Sigmoid colon (tissue), 7 donors: ENCODE measurements at places on chromosomes 5 and 9. TPM values are rescaled to one million over a fixed set of nuclear protein-coding genes. Genes with fewer than 3 reads are reported as not detected.

The LECT2 gene
- not detected for polyA plus RNA-seq

The PIP5K1B gene
- 59.5 TPM for polyA plus RNA-seq

The PFN3 gene
- polyA plus RNA-seq = not detected

The P4HA2 gene
- 12.5 TPM for polyA plus RNA-seq

The MOB3B gene
- 16.1 TPM for polyA plus RNA-seq

The PLAC8L1 gene
- polyA plus RNA-seq = not detected

The C9orf153 gene
- not detected for polyA plus RNA-seq

The ITGA2 gene
- 4.9 TPM for polyA plus RNA-seq

The NEK6 gene
- polyA plus RNA-seq = 24.7 TPM

The NEURL1B gene
- 29.6 TPM for polyA plus RNA-seq

DNA sequence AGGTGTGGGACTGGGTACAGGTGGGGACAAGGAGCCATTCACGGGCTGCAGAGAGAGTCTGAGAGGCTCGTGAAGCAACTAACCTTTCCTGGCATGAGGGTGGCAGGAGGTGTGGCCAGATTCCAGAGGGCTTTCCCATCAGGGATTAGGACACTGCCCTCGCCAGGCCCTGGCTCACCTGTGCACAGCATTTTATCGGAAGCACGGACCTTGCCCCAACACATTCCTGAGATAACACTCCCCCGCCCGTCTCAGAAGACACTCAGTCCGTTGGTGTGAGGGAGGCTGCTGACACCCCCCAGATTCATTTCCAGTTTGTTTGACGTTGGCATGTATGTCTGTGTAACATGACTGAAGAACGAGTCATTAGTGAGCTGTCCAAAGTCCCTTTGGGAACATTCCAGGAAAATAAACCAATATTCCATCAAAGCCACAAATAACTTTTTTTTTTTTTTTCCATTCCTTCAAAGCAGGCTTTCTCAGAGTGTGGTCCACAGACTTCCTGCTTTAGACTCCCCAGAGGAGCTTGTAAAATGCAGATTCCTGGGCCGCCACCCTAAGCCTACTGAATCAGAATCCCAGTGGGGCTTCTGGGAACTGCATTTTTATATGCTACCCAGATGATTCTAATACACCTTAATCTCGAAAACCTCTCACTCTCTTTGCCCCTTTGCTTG, 23.4 kb downstream of the WWC1 start:
- DNase-seq = no peak

DNA sequence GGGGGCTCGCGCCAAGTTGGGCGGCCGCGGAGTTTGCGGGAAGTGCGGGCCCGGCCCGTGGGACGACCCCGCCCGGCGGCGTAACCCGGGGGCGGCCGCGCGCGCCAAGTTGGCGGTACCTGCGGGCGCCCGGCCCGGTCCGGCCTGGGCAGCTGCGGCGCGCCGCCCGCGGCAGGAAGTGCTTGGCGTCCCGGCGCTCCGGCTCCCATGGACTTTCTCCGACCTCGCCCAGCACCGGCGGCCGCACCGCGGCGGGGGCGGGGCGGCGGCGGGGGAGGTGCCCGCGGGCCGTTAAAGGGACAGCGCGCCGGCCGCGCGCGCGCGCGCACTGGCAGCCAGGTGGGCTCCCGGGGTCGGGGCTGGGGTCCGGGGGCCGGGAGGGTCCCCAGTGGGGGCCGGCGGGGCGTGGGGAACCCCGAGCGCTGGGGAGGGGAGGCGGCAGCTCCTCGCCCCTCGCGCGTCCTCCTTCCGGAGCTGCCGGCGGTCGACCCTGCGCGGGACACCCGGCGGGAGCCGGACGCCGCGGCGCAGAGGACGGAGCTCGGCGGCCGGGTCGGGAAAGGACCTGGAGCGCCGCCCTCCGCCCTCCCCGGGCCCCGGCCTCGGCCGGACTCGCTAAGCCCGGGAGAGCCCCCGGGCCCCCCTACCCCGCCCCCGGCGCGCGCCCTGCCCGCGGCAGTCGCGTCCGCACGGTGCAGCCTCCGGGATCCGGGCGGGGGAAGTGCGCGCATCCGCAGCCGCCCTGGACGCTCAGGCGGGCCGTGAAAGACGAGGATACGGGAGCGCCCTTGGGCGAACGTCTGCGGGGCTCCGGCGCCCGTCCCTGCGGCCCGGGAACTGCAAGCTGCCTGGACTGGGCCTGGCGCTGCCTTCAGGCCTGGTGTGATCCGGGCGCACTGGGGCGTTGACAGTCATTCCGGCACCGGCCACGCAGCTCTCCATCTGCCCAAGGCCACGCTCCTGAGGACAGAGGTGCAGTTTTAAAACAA, at the start of gene NACC2:
Gene NACC2, minus strand, starts transcription at position 220 of the 989 bp plus-strand sequence. CDS start 44,768 bp downstream, outside the sequence.
- no peak for DNase-seq

- DNase-seq = no peak
These were observed 259.2 kb upstream of the RGMB start for GRCh38 chr5:98514215-98514614.

- DNase-seq = no peak
These were observed 105.2 kb downstream of the DPYSL3 start for GRCh38 chr5:147404706-147405105.

DNA sequence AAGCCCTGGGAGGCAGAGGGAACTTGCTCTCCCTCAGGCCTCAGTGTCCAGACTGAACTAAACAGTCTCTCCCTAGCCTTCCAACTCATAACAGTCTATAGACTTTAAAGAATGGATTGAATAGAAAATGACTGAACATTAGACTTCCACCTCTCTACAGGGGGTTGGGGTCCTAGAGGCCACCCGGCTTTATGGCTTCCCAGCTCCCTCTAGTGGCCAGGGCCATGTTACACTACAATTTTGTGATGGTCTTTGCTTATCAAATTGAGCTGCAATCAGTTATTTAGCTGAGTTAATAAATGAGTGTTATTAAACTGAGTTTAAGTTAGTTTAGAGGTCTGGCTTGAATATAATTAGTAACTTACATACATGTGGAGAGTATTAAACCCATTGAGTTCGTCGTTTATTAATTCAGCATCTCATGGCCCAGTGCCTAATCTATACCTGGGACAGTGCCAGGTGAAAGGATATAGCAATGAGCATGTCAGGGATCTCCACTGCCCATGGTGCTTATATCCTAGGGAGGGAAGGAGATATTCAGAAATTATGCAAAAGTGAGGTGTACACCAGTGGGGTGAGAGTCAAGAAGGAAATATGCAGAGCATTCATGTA, 105.2 kb downstream of the SH3TC2 start:
- no peak for DNase-seq

DNA sequence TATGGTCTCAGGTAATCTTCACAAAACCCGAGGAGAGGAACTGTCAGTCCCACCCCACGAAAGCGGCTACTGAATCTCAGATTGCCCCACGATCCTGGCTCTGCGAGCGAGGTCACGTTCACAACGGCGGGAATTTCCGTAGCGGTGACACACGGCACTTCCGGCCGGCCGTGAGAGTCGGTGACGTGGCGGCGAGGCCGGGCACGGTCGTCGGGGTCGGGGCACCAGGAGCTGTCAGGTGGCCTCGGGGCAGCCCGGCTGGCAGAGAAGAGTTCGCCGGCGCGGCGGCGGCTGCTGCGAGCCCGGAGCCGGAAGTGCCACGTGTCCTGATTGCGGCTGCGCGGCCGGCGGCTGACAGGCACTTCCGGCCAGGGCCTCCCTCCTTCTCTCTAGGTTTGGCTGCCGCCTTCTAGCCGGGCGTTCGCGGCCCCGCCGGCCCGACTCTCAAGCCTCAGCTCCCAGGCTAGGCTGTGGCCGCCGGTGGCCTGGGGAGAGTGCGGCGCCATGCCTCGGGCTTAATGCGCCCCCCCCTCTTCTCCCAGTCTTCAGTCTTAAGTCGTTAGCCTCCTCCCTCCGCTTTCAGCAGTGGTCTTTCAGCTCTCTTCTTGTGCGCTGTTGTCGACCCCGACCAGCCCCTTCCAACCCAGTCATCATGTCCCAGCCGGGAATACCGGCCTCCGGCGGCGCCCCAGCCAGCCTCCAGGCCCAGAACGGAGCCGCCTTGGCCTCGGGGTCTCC, at the start of gene SEC24A:
Gene SEC24A, plus strand, starts transcription at position 361 of the 738 bp plus-strand sequence. Its CDS starts 292 bp downstream, at position 653.
- peak; percentile 93 for DNase-seq

GRCh38 chr9:81045658-81046057, 643.7 kb downstream of the TLE1 start:
- DNase-seq = no peak

DNA sequence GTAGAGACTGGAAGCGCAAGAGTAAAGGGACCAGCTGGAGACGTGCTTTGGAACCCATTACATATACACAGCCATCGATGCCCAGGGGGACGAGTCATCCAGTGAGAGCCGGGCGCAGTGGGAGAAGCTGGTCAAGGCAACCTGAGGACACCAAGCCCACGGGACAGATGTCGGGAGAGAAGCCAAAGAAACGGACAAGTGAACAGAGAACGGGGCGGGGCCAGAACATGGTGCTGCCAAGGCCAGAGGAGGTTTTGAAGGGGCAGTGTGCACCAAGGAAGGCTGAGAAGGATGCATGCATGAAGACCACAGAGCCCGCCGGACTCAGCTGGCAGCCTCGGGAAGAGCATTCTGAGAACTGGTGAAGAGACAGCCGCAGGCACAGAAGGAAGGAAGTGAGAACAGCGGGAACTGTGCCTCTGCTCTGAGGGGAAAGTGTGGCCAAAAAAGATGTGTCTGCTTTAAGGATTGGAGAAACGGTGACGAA, 20.3 kb downstream of the CAMSAP1 start:
- DNase-seq = no peak

DNA sequence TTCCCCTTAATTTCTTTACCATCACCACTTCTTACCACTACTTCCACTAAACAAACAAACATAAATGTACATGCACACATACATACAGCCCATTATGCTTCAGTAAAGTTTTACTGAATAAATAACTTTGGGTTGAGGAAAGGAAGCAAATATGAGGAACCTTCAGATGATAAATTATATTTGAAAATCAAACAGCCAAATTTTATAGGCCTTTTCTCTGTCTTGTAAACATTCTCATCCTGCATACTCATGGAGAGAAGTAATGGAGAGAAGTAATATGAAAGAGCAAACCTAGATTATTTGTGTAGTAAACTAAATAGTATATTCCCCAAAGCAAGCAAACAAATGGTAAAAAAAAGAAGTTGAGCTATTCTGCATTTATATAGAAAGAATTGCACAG, 658.3 kb upstream of the RORB start:
- no peak for DNase-seq

DNA sequence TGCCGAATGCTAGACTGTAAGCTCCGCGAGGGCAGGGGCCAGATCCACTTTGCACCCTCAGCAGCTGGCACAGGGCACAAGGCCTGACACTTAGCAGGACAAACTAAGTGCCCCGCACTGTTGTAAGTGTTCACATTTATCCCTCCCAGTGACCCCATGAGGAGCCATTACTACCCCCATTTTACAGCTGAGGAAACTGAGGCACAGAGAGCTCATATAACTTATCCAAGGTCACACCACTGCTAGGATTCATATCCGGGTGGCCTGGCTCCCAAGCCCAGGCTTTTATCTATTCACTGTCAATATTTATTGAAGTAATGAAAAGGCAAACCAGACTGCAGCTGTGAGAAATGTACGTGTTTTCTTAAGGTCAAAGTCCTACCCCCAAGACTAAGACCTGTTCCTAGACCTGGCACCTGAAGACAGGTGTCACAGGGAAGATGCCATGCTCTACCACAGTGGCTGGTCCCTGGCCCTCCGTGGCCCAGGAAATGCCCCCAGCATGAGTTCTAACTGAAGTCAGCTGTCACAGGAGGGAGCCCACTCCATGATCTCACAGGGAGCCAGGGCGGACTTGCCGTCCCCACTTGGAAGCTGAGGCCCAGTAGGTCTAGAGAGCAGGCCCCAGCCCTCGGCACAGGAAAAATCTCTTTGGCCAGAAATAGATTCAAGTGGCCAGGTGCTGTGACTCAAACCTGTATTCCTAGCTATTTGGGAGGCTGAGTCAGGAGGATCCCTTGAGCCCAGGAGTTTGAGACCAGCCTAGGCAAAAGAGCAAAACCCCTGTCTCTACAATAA, 74.7 kb upstream of the IL17B start:
- DNase-seq = no peak

DNA sequence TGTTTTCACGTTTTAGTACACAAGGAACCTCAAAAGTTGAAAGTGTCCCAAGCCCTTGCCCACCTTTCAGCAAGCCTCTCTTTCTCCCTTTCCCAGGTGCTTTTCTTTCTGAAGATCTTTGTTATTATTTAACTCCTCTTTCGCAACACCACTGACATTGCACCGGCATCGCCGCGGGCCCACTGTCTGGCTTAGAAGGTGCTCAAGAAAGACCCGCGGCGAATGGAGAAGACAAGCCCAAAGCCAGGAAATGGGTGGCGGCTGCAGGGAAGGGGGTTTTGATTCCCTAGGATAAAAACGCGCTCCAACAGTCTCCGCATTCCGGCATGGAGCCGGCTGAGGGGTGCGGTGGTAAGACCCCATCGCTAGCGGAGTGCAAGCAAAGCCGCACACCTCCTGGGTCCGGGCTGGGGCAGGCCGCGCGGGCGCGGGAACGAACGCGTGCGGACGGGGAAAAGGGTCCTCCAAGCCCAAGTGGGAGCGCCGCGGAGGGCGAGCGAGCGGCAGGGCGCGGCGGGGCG, 404 bp upstream of the AFAP1L1 start:
- no peak for DNase-seq

- no peak for DNase-seq
These were observed 245.5 kb upstream of the RPS23 start for GRCh38 chr5:82523633-82524032.

- no peak for DNase-seq
These were observed 23.3 kb downstream of the ELL2 start for GRCh38 chr5:95938347-95938746.

GRCh38 chr9:6052293-6052919, 37.0 kb upstream of the RANBP6 start:
- no peak for DNase-seq

DNA sequence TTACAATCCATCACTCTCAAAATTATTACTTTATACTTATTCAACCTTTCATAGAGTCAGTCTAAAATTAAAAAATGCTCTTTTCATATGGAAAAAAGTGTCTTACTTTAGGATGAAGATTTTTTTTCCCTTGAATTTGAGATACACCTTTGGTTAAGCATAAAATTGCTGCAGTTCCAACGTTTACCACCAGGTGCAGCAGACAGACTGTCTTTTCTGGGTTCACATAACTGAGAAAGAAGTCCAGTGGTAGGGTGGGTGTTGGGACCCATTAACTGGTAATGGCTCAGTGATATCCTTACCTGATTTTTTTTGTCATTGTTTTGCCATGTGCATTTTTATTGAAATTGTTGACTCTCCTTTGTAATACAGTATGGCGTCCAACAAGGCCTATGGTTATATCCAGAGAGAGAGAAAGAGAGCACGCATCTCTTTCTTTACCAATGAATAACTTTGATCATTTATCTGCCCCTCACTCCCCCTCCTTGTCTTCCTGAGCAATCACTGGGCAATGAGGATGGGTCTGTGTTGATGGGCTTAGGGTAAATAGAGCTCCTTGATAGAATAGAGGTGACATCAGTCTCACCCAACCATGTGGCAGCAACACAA, 98.4 kb downstream of the FBXL7 start:
- DNase-seq = no peak

- DNase-seq = no peak
These were observed 60.1 kb downstream of the FBN2 start for GRCh38 chr5:128477944-128478343.

DNA sequence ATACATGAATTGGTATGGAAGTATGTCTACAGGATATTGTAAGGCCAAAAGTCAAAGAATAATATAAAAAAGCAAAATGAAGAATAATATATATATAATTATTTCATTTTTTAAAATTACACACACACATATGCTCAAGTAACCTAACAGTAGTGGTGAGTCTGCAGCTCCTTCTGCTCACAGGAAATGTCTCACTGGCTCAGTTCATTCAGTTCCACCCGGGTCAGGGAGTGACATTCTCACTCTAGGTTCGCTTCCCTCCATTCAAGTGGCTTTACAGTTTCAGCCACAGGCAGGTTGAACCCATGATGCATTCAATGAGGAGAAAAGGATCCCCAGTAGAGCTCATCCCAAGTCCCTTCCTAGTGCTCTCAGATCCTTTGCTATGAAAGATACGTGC, 90.8 kb downstream of the SUSD1 start:
- DNase-seq = no peak
